Esophagus mucosa (tissue), 1 donor: ENCODE measurements at places on chromosomes 13 and 19.

- no peak for ATAC-seq
These were observed 1159.2 kb upstream of the MIR17HG start for GRCh38 chr13:90188351-90188636.

GRCh38 chr13:113951246-113951999 lies 22.5 kb downstream of the C13orf46 start:
- peak; percentile 91 for ATAC-seq

- peak; percentile 76 for ATAC-seq
These were observed 86.6 kb downstream of the FLT1 start for GRCh38 chr13:28408235-28408848.

DNA sequence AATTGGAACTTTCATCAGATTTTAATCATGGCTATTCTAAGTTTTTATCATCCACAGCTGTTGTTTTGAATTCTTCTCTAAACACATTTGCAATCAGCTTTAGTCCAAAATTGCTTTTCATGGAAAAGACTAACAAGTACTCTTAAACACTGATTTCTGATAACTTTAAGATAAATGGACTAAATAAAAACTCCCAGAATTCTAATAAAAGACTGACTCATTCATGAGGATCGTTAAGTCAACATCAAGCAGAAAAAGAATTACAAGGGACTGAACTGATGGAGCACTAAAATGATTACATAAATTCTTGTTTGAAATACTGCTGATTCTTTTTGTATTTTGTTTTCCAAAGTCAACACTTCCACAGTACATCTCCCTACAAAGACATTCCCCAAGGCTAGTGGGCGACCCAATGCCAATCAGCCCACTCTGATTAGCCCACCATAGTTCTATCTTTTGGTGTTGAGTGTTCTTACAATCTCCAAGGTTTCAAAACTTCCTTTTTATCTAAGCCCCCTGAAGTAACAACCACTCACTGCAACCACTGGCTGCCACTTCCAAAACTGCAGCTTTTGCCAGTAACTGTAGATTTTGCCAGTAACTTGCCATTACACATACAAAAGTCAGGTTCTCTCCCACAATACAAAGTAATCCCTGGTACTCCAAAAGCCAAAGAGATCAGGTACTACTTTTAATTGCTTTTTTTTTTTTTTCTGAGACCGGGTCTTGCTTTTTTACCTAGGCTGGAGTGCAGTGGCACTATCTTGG lies 14.0 kb upstream of the NAA16 start:
- ATAC-seq = no peak

- peak; percentile 66 for ATAC-seq
These were observed 5.5 kb upstream of the SAE1 start for GRCh38 chr19:47124937-47125668.

DNA sequence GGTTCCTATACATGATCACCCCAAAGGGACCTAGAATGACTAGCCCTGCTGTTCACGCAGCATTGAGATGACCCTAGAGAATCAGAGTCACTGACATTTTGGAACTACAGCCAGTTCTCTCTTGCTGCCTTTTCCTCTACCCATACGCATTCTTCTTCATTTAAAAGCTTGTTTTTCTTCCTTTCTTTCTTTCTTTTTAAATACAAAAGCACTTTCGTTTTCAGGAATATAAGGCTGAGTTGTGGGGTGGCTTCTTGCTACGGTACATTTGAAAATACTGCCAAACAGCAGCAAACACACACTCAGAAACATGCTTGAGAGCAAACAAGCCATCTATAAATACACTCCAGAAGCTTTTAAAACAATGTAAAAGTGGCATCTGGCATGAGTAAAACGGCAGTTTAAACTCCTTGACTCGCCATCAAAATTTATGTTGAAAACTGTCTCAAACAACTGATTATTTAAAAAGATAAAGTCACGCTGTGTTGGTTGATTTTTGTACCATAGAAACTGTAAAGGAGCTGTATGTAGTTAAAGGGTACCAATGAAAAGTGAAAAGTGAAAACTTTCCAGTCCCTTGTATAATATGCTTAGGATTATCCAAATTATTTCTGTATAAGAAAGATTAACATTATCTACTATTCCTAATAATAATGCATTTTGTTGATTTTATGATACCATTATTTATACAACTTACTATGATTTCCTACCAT lies 95.6 kb downstream of the PCDH9 start:
- no peak for ATAC-seq
